ENCODE measurements at places on chromosomes 7 and 10. TPM values are rescaled to one million over a fixed set of nuclear protein-coding genes. Genes with fewer than 3 reads are reported as not detected.

- DNase-seq: no peak
Observed at GRCh38 chr7:65489260-65489767, 115.7 kb downstream of the ZNF92 start.

- DNase-seq: no peak
Observed at GRCh38 chr7:151520419-151521261, 945 bp upstream of the RHEB start.

GRCh38 chr10:126264102-126265018 lies 123.9 kb downstream of the ADAM12 start:
- no peak for DNase-seq

SHLD2 gene
- 19.2 TPM for total RNA-seq

DNA sequence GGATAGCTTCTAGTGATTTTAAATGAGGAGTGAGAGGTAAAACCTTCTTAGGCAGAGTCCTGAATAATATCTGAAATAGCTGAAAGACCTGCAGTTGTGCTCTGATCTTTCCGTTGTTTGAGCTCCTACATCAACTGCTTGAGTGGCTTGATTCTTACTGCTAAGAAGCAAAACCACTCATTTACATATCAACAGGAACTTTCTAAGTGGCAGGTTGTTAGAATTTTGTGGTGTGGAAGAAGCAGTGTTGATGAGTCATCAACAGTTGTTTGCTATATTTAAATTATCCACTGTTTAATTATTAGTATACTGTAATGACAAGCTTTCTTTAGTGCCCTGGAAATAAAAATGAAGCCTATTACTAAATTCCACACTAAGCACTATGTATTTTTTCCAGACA lies 689.5 kb downstream of the DNAJB9 start:
- peak; percentile 25 for DNase-seq

Data from bronchial epithelial cell (primary cell).